ENCODE measurements at places on chromosomes 6 and 20.
A peak's percentile ranks its signal among the peaks of the same experiment; 100 is the strongest.

GRCh38 chr6:125346201-125346925 lies 44.6 kb upstream of the HDDC2 start:
- no peak for DNase-seq

DNA sequence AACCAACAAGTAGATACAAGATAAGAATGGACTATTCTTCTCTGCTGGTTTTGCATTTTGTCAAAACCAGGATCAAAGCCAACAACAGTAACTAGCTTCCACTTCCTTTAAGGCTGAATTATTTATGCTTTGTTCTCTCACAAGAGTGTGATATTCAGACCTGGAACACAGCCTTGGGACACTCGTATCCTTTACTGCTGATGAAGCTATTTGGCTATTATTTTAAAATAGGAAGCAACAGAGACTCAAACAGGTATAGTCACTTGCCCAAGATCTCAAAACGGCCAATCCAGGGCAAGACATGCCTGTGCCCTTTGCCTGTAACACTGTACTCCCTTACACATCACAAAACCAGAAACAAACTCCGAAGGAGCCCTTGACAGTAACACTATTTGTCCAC lies 19.9 kb downstream of the SPTLC3 start:
- DNase-seq, result no peak

- DNase-seq, result no peak
These were observed 91.1 kb downstream of the TXNDC5 start for GRCh38 chr6:7819431-7820015.

DNA sequence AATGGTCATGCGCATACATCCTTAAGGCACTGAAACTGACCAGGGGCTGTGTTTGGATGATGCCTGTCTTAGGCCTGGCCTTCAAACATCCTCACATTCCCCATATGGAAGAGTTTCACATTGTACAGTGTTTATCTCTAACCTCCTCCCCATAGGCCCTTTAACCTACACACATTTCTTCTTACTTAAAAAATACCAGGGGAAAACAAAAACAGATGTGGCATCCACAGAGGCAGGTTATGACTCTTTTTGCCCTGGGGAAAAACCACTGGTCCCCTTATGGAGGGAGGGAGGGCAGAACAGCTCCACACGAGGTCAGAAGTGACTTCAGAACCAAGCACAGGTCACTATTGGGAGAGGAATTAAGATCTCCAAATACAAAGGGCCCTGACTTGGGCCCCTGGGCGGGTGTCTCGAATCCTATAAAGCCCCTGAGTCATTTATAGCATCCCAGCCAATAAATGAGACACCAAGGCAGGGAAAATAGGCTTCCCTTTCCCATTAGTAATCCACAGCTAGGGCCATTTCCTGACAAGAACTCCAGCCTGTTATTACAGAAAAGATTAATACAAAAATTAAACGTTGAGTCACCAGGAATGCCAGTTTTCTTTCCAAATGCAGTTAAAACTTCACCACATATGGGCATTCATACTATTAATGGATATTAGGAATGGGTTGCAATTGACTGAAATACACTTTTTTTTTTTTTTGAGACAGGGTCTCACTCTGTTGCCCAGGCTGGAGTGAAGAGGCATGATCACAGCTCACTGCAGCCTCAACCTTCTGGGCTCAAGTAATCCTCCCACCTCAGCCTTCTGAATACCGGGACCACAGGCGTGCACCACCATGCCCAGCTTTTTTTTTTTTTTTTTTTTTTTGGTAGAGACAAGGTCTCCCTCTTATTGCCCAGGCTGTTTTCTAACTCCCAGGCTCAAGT lies 107.2 kb downstream of the ATP9A start:
- no peak for DNase-seq

- DNase-seq, result no peak
These were observed 246.1 kb downstream of the FOXA2 start for GRCh38 chr20:22338140-22338708.

- no peak for DNase-seq
These were observed 241.0 kb downstream of the MYLK4 start for GRCh38 chr6:2509711-2510110.

DNA sequence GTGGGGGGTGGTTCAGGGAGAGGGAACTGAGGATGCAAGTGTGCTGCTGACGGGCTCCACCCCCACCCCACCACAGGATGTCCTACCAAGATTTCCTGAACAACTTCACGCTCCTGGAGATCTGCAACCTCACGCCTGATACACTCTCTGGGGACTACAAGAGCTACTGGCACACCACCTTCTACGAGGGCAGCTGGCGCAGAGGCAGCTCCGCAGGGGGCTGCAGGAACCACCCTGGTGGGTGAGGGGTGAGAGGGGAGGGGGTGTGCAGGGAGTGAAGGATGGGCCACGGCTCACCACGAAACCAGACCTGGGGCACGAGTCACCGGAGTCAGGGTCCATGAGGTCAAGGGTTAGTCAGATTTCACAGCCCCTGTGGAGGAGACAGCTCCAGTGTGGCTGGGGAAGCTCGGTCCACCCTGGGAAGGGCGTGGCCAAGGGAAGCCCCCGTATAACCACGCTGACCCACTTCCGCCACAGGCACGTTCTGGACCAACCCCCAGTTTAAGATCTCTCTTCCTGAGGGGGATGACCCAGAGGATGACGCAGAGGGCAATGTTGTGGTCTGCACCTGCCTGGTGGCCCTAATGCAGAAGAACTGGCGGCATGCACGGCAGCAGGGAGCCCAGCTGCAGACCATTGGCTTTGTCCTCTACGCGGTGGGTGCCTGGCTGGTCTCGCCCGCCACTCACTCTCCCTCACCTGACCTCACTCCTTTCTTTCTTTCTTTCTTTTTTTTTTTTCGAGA lies 18.3 kb downstream of the CAPN11 start:
- DNase-seq, result peak; percentile 72

GRCh38 chr6:145531822-145532221 lies 203.5 kb downstream of the EPM2A start:
- no peak for DNase-seq

- no peak for DNase-seq
These were observed 8.1 kb upstream of the ARFGAP1 start for GRCh38 chr20:63264519-63264918.
